ENCODE measurements at places on chromosomes 12 and 14.
A peak's percentile ranks its signal among the peaks of the same experiment; 100 is the strongest.

GRCh38 chr14:101055776-101056374 lies 152.4 kb upstream of the RTL1 start:
- no peak for DNase-seq

GRCh38 chr14:27098451-27098850 lies 500.6 kb upstream of the NOVA1 start:
- DNase-seq: no peak

DNA sequence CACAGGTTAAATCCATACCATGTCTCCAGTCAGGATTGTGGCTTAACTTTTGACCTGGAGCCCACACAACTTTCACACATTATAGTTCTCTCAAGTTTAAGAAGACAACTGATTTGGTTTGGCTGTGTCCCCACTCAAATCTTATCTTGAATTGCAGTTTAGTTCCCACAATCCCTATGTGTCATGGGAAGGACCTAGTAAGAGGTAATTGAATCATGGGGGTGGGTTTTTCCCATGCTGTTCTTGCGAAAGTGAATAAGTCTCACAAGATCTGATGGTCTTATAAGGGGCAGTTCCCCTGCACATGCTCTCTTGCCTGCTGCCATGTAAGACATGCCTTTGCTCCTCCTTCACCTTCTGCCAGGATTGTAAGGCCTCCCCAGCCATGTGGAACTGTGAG lies 38.2 kb upstream of the PARP11 start:
- no peak for DNase-seq

GRCh38 chr12:128657378-128657777 lies 166.4 kb downstream of the SLC15A4 start:
- DNase-seq: no peak

- no peak for DNase-seq
Measured at GRCh38 chr14:30159374-30159773, 231.7 kb upstream of the PRKD1 start.

DNA sequence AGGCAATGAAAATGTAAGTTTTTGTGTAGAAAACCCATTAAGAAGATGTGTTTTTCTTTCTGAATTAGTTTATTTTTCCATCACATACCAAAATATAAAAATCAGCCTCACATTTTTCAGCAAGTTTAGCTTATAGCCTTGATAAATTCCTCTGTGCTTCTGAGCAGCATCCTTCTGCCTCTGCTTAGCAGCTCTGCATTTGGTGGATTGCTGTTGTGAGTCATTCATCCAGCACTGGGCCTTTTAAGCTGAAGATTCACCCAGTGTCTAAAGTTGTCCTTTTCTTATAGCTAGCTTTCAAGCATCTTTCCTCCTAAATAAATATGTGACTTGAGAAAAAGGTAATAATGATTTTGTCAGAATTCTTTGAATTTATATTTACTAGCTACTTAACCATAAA lies 206.1 kb downstream of the PCNX1 start:
- DNase-seq: no peak

- no peak for DNase-seq
Measured at GRCh38 chr14:104441275-104442106, 138.1 kb upstream of the C14orf180 start.

- no peak for DNase-seq
Measured at GRCh38 chr14:97850466-97850865, 1053.3 kb downstream of the VRK1 start.

DNA sequence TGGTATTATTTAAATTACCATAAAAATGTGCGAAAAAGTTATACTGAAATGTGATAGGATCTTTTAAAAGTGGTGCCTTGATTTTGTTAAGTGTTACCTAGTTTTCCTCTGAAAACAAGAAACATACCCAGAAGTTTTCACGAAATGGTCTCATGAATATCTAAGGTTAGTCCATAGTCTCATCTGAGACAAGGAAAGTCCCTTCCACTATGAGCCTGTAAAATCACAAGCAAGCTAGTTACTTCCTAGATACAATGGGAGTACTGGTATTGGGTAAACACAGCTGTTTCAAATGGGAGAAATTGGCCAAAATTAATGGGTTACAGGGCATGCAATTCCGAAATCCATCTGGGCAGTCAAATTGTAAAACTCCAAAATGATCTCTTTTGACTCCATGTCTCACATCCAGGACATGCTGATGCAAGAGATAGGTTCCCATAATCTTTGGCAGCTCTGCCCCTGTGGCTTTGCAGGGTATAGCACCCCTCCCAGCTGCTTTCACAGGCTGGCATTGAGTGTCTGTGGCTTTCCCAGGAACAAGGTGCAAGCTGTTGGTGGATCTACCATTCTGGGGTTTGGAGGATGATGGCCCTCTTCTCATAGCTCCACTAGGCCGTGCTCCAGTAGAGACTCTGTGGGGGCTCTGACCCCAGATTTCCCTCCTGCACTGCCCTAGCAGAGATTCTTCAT lies 271.4 kb downstream of the NAV3 start:
- DNase-seq: no peak

- peak; percentile 62 for DNase-seq
Measured at GRCh38 chr12:114835031-114835430, 151.1 kb upstream of the TBX3 start.

GRCh38 chr14:68416171-68416570 lies 376.7 kb downstream of the ZFP36L1 start:
- no peak for DNase-seq

DNA sequence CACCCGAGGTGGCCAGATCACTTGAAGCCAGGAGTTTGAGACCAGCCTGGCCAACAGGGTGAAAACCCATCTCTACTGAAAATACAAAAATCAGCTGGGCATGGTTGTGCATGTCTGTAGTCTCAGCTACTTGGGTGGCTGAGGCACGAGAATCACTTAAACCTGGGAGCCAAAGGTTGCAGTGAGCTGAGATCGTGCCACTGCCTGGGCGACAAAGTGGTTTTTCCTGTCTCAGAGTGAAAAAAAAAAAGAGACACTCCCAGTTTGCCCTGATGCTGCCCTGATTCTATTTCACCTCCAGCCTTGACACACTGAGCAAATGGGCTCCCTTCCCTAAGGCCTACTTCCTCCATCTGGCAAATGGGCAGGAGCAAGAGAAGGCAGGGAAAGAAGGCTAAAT lies 28.5 kb upstream of the PLEK2 start:
- no peak for DNase-seq

DNA sequence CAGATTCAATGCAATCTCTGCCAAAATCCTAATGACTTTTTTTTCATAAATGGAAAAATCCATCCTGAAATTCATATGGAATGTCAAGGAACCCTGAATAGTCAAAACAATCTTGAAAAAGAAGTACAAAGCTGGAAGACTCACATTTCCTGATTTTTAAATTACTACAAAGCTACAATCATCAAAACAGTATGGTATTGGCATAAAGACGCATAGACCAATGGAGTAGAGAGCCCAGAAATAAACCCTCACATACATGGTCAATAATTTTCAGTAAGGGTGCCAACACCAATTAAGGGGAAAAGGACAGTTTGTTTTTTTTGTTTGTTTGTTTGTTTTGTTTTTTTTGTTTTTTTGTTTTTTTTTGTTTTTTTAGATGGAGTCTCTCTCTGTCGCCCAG lies 4.6 kb upstream of the RD3L start:
- DNase-seq: no peak

DNA sequence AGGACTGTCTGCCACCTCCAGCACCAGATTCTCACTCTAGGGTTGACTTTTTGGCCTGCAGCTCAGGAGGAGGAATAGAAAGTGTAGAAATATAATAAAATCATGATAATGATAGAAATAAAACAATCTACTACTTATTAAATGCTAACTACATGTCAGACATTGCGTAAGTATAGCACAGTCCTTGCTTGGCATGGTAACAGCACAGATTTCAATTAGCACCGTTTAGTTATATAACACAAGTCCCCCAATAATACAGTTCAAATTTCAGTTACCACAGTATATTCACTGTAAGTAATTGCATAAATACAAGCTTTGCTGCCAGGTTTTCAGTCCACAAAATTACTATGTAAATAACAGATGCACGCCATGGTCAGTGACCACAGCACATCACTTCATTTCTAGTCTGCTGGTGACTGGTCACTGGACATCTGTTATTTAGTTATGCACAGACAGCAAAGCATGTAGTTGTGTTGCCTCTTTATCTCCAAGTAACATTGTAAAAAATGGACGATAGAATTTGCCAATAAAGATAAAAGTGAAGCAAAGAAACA lies 6.5 kb upstream of the GLT8D2 start:
- no peak for DNase-seq

DNA sequence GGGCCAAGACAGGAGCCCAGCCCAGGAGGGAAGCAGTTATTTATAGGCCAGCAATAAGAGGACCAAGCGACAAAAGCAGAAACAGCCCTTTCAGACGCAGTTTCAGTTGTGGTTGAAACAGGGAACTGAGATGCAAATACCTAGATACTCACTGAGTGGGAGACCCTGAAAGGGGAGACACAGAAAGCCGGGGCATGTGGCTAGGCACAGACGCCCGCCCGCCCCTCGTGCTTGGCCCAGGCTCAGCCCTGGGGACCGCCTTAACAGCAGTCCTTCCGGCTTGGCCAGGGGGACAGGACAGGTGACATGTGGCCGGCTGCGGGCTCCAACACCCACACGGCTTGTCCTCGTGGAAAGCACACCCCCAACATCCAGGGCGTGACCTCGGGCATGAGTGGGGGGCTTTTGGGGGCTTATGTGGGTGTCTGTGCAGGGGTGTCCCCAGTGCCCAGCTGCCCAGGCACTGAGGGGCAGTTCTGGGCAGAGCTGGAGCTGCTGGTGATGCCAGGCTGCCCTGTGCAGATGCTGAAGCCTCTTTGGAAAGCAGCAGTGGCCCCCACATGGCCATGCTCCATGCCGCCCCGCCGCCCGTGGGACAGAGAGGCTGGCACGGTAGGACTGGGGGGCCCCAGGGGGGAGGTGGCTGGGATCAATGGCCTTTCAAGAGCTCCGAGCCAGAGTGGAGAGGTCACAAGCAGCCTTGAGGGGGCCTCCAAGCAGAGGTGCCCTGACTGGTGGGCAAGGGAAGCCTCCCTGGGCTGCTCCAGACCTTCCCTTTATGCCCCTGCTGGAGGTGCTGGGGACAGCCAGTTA lies 2.1 kb downstream of the PLD4 start:
- DNase-seq: no peak

- no peak for DNase-seq
Measured at GRCh38 chr12:90036637-90037036, 328.0 kb upstream of the ATP2B1 start.

DNA sequence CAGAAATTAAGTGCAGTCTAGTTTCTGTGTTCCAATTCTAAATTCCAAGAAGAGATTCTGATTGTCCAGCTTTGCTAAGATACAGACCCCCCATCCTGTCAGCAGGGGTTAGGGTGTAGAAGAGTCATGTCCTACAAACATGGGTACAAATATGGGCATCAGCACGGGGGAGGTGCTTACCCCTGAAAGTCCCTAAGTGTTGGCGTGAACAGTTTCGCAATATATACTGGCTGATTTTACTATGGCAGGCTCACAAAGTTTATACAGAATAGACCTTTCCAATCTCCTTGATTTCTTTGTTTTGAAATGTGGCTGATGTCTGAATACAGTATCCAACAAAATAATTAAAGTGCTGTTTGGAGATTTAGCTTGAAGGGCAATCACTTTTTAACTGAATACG lies 71.6 kb upstream of the PPM1H start:
- no peak for DNase-seq
